IMR-90 (cell line): ENCODE measurements at places on chromosomes 11 and 22.

GRCh38 chr11:3160252-3161031 is 4.7 kb downstream of the OSBPL5 start:
- DNase-seq: peak; percentile 92

- DNase-seq: no peak
These were observed 123.6 kb upstream of the MTNR1B start for GRCh38 chr11:92845805-92846204.

- DNase-seq: no peak
These were observed 24.2 kb downstream of the MUC5AC start for GRCh38 chr11:1181853-1182535.

GRCh38 chr11:102478673-102479299 is 26.2 kb upstream of the TMEM123 start:
- no peak for DNase-seq

GRCh38 chr11:45158210-45158731 is 11.8 kb downstream of the PRDM11 start:
- DNase-seq: no peak

DNA sequence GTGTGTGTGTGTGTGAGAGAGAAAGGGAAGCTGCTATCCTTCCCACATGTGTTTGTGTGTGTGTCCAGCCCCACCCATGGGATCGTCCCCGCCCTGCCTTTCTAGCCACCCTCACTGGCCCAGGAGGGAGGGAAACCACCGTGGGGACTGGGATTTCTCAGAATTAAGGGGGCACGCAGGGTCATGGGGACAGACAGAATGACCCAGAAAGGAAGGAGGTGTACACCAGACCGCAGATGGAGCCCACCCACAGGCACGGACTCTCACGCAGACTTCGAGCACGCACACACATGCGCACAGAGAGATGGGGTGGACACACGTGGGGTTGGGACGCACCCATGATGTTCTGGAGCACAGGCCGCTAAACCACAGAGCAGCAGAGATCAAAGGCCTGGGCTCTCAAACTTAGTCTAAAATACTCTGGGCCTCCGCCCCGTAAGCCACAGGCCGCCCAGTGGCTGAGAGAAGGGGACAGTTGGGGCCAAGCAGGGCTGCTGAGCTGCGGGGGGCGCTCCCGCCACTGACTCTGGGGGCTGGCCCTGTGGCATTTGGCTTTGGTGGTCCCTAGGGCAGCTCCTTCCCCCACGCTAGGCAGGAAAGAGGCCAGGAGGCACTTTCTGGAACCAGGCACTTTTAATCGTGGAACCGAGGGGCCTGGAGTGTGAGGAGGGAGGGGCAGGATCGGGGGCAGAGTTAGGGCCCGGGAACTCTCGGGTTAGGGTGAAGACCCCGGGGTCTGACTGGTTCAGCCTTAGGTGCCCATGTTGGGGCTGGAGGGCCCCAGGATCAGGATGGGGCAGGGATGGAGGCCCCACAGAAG is 1.5 kb downstream of the IFITM5 start:
- DNase-seq: no peak

DNA sequence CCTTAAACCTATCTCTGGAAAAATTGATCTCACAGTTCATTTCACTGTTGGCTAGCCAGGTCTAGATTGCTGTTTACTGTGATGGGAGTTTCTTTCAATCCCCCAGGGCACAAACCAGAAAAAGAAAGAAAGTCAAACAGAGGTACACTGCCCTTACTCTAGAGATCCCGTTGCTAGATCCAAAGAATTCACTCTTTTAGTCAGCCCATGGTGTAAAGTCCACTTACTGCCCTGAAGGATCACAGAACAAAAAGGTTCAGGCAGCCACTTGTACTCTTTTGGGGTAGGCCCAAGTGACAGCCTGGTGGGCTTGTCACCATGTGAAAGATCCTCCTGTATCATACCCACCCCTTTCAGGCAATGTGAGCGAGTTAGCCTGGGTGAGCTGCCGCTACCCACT is 162.6 kb upstream of the CCDC179 start:
- no peak for DNase-seq

DNA sequence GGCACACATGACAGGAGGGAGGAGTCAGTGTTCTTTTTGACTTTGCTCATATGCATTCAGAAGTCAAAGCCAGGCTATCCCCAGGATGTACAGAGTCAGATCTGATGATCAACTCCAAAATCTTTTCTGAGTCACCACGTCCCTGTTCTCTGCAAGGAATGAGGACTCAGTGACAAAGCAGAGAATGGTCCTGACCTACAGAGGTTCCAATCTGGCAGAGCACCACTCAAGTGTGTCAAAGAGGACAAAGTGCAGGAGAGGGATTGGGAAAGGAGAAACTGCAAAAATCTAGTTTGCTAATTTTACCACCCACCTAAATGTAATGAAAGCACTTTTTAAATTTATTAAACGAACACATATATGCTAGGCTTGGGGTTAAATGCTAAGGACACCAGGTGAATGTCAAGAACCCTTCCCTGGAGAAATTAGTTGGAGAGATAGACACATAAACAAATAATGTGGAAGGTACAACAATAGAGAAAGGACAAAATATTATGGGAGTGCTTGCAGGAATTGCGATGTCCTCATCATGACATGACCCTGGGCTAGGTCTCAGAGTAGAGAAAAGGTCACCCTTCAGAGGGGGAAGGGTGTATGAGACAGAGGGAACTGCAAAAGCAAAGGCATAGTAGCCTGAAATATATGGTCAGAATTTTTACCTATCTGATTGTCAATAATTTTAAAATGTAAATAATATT is 56.3 kb downstream of the MTNR1B start:
- DNase-seq: no peak

DNA sequence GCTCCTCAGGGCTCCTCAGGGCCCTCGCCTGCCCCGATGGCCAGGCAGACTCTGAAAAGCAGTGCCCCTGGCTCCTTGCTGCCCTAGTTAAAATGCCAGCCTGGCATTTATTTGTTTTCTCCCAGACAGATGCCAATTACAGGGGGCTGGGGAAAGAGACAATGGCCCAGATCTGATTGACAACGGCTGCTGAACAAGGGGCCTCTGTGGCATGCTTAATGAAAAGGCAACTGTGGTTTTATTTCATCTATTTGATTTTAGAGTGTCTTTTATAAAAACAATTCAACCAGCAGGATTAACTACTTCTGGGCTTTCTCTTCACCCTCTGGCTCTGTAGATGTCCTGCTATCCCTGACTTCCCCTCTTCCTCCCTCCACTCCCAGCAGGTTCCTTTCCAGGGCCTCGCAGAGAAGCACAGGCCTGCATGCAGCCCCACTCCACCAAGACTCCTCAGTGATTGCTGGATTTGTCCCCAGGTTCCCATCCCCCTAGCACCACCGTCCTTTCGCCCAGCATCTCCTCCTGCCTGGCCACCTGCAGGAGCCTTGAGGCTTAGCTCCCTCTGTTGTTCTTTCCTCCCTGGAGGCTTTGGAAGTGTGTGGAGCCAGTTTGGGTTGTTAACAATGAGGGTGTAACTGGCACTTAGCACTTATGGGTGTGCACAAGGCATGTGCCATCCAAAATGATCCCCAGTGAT is 171.1 kb downstream of the TENM4 start:
- DNase-seq: no peak
